Adrenal gland (tissue), 19 donors: ENCODE measurements at places on chromosomes 6 and 20. TPM values are rescaled to one million over a fixed set of nuclear protein-coding genes. Genes with fewer than 3 reads are reported as not detected.

DNA sequence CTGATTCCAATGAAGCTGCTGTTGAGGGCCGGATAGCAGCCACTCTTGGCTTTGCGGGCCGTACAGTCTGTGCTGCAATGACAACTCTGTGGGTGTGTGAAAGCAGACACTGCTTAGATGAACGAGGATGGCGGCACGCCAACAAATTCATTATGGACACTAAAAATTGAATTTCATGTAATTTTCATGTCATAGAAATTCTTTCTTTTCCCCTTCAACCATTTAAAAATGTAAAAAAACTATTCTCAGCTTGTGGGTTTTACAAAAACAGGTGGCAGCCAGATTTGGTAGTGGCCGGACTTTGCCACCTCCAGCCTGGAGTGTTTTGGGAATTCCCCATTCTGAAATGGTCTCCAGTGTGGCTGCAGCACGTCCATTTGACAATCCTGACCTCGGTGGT, 26.0 kb downstream of the MAS1 start:
- no peaks in the 10 kb centered on the region for H3K36me3 ChIP-seq
- H3K4me3 ChIP-seq = no peak overlapping the region
- no peak overlapping the region for H3K27ac ChIP-seq
- H3K27me3 ChIP-seq = no peaks in the 10 kb centered on the region
- no peak for DNase-seq

SCAF8 gene
- 35.5 TPM for total RNA-seq

PLN gene
- 5.9 TPM for total RNA-seq

- no peak overlapping the region for H3K4me3 ChIP-seq
- H3K36me3 ChIP-seq = no peaks in the 10 kb centered on the region
- no peak overlapping the region for H3K27ac ChIP-seq
- peaks cover 12% of the 10 kb centered on the region for H3K4me1 ChIP-seq
Measured at GRCh38 chr20:50464026-50464724, 46.0 kb upstream of the PTPN1 start.

GRCh38 chr6:34102099-34102656, 43.7 kb downstream of the GRM4 start:
- no peak overlapping the region for H3K4me3 ChIP-seq
- H3K27ac ChIP-seq = no peak overlapping the region
- H3K4me1 ChIP-seq = no peaks in the 10 kb centered on the region
- H3K36me3 ChIP-seq = no peaks in the 10 kb centered on the region
- H3K27me3 ChIP-seq = no peaks in the 10 kb centered on the region
- no peak for DNase-seq

GRCh38 chr20:63863798-63864544, 1.1 kb upstream of the TPD52L2 start:
- H3K4me1 ChIP-seq = peaks cover 29% of the 10 kb centered on the region
- no peaks in the 10 kb centered on the region for H3K27me3 ChIP-seq
- no peak overlapping the region for H3K4me3 ChIP-seq
- DNase-seq = peak; percentile 88

SMLR1 gene
- 2.7 TPM for total RNA-seq

DNA sequence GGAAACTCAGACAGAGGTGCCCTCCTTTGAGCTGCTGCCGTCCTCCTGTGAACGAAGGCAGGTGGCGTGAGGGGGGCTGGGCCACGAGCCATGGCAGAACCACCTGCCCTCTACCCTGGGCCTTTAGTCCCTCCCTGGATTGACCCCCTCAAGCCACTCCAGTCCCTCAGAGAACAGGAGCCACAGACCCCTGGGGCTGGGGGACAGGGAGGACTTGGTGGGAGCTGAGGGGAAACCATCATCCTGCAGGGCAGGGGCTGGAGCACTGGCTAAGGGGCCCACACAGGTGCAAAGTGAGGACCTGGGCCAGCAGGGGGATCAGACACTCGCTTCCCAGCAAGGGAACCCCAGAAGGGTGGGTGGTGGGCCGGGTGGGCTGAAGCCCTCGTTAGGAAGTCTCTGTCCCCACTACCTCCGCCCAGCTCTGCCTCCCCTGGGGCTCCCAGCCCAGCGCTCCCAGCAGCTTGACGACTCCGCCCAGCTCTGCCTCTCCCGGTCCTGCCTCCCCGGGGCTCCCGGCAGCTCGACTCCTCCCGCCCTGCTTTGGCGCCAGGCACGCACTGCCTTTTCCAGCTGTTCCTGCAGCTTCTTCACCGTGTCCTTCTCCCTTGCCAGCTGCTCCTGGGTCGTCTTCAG, 44.4 kb downstream of the DSTN start:
- H3K27me3 ChIP-seq = no peaks in the 10 kb centered on the region
- H3K4me1 ChIP-seq = peaks cover 8% of the 10 kb centered on the region
- no peaks in the 10 kb centered on the region for H3K36me3 ChIP-seq
